Activated naive CD4-positive, alpha-beta T cell treated with anti-CD3 and anti-CD28 coated beads, Interleukin-2, amount 50 U/mL, for 16 hours (primary cell): ENCODE measurements at places on chromosomes 1 and 21.

DNA sequence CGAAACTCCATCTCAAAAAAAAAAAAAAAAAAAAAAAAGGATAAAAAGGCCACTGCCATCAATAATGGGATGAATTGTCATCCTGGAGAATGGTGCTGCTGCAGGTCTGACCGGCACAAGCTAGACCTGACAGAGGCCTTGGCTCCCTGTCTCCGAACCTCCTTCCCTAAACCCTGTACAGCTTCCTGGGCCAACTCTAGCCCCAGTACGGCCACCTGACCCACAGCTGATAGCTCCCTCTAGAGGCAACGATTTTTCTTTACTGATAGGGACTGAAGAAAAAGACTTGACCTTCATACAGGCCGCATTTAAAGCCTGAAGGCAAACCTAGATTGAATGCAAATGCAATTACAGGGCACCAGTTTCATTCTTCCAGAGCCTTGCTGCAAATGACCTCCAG, 30.7 kb downstream of the NOL9 start:
- no peak for DNase-seq

DNA sequence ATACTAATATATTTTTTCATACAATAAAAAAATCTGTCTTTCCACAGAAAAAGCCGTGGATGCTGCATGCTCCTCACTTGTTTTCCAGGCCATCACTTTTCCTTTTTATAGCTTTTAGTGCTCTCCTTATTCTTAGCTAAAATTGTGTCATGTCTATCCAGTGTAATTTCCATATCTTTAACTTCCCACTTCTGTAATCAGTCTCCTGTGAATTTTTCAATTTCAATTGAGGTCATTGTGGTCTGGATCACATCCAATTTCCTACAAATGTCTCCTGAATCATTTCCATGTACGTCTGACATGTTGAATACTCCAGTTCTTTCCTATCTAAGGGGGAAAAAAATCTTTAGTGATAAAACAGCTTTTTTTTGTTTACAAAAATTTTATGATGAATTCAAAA, 838.2 kb upstream of the B3GALT2 start:
- DNase-seq = no peak

DNA sequence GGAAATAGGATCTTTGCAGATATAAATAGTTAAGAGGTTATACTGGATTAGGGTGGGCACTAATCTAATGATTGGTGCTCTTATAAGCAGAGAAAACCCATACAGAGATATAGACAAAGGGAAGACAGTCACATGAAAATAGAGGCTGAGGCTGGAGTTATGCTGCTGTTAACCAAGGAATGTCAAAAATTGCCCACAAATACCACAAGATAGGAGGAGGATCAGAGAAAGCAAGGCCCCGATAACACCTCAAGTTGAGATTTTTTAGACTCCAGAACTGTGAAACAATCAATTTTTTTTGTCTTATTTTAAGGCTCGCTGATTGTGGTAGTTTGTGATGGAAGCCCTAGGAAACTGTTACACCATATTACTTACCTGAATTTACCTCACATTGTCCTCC, 513.2 kb downstream of the COL11A1 start:
- DNase-seq = no peak

- DNase-seq = no peak
Observed at GRCh38 chr1:244030481-244031040, 20.5 kb upstream of the ZBTB18 start.

DNA sequence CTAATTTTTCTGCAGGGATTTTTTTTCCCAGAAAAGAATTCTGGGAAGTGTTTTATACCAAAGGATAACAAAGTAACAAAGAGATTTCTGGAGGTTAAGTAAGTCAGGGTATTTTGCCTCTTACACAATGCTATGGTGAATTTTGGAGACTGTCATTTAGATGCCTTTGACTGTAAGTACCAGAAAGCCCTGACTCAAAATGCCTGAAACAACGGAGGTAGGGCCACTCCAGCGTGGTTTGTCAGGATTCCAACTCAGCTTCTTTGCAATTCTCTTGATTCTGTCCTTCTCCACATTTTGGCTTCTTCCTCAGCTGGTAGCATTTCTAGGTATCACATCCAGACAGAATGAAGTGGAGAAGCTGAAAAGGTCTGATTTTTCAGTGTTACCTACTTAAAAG, 106.5 kb downstream of the UCHL5 start:
- DNase-seq = no peak

DNA sequence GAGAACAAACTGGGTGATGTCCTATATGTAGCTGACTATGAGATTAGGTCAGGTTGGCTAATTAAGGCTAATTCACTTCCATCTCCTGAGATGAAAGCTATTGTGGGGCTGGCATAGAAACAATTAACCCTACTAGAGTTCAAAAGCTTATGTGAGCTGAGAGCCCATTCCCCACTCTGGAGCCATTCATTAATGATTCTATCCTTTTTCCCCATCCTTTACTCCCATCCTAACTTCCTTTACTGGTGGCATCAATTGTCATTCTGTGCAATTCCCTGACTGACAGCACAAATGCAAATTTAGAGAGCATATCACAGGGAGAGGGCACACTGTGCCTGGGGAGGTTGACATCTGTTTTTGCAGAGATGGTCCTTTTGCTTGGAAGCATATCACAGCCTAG, 103.9 kb downstream of the URB2 start:
- no peak for DNase-seq

- DNase-seq = no peak
Observed at GRCh38 chr1:107225706-107226105, 84.9 kb downstream of the NTNG1 start.

DNA sequence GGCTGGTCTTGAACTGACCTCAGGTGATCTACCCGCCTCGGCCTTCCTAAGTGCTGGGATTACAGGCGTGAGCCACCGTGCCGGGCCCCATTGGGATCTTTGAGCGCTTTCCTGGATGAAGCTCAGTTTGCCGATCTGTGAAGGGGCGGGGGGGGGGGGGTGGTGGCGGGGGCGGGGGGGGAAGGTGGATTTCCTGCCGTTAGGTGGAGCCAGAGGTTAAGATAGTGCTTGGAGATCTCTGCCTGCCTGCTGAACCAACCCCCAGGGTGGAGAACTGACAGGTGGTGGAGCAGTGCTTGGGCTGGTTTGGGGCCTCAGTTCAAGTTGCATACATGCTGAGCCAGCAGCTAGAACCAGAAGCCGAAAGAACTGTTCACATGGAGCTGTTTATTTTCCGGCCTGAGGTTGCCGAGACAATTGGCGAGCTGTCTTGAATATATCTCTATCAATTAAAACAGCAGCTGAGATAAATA, 1.7 kb downstream of the TMCC2 start:
- peak; percentile 72 for DNase-seq

DNA sequence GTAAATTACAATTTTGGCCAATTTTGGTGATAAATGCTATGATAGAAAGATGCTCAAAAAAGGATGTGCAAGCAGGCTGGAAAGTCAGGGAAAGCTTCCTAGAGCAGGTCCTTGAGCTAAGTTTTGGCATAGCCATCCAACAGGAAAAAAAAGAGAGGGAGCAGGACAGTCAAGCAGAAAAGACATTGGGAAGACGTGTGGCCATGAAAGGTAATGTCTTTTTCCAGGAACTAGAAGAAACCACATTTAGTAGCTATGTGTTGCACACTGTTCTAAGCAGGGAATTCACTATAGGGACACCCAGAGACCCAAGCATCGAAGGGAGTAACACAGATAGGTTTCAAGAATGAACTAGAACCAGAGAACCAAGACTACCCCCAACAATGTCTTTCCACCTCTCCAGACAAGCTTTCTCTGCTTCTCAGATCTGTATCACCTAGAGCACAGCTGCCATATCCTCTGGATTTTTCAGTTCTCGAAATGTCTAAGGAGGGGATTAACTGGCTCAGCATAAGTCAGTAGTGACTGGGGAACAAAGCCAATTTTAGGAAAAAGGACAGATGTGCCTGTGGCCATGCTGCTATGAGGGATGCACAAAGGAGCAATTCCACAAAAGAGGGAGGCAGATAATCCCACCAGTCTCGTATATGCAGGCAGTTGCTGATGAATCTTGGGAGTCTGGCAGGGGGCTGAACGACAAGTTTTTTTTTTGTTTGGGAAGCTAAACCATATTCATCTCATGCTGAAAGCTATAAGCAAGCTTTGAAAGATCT, 97.1 kb upstream of the DAB1 start:
- no peak for DNase-seq

- no peak for DNase-seq
Observed at GRCh38 chr1:15962176-15962575, 13.7 kb downstream of the ZBTB17 start.

GRCh38 chr1:211632117-211632807, 43.2 kb downstream of the NEK2 start:
- no peak for DNase-seq

DNA sequence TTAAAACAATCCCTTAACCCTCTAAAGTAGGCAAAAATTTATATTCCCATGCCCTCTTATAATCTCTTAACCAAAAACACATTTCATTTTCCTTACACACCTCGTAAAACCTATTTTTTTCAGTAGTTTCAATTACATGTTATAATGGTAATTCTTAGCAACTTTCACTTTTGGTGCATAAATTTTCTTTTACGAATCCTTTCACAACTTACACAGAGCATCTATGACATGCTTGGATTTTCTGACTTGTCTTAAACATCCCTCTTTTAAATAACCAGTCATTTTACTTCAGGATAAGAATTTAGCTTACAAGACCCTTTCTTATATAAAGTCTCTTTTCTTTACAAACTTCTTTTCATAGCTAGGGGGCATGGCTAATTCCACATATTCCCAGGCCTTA, 8.9 kb upstream of the MRPL55 start:
- no peak for DNase-seq

- DNase-seq = no peak
Observed at GRCh38 chr1:8412183-8412831, 94.4 kb downstream of the SLC45A1 start.

- DNase-seq = no peak
Observed at GRCh38 chr1:53361541-53361961, 33.7 kb upstream of the LRP8 start.

DNA sequence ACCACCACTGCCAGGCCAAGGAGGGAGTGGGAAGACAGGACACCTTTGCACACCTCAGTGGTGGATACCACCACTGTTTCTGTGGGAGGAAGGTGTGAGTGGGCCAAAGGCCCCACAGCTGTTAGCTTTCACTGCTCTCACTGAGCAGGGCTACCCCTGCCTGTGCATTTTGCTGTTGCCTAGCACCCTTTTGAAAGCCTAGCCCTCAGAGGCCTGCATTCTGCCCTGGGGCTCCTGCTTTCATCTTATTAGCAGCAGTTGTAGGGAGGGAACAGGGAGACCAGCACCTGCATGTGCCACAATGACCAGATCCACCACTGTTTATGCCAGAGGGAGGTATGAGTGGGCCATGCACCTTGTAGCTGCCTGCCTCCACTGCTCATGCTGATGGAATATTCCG, 110.9 kb upstream of the C21orf91 start:
- DNase-seq = no peak

GRCh38 chr1:21294266-21294989, 4.2 kb upstream of the ECE1 start:
- peak; percentile 85 for DNase-seq

DNA sequence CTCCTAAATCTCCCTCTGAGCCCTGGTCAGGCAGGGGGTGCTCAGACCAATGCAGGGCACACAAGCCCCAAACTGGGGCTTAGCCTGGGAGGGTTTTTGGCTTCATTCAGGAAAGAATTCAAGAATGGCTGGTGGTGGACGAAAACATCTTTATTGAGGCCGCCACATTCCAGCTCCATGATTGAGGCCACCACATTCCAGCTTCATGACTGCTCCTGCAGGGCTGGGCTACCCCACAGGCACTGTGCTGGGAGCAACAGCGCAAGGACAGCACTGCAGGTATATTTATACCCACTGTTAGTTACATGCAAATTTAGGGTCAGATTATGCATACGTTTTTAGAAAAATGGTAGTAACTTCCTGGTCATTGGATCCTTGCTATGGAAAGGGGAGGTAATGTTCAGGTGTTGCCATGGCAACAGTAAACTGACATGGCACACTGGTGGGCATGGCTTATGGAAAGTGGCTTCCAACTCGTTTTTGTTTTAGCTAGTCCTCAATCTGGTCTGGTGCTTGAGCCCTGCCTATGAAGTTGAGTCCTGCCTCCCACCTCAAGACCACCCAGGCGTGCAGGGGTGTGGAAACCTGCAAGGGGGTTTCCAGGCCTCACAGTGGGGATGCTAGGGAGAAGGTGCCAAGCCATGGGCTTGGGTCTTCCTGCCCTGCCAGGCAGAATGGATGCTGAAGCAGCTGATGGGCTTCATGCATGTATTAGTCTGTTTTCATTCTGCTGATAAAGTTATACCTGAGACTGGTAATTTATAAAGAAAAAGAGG, 348.7 kb upstream of the AJAP1 start:
- DNase-seq = no peak

DNA sequence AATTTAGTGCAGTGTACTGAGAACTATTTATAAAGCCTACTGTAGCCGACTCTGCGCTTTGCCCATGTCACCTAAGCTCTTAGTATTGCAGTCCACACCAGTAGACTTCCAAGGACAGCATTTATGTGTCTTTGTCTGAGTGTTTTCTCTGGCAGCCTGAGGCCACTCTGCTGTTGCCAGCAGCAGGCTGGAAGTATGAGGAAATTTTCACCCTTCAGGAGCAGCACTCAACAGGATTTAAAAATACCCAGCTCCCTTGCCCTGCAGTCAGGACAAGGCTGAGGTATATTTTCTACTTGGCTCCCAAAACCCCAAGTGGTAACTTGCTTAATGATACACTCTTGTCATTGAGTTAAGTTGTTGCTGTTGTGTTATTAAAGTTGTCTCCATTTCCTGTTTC, 230.1 kb downstream of the SRGAP2C start:
- DNase-seq = no peak

GRCh38 chr1:186078245-186078644, 296.8 kb downstream of the TPR start:
- DNase-seq = no peak

GRCh38 chr1:83998205-83998497, 781 bp downstream of the TTLL7 start:
- DNase-seq = no peak

- no peak for DNase-seq
Observed at GRCh38 chr1:29532751-29533150, 296.4 kb downstream of the PTPRU start.

- DNase-seq = no peak
Observed at GRCh38 chr1:113433184-113433583, 42.9 kb downstream of the MAGI3 start.

GRCh38 chr1:45103534-45103933, 91.5 kb downstream of the UROD start:
- DNase-seq = no peak

DNA sequence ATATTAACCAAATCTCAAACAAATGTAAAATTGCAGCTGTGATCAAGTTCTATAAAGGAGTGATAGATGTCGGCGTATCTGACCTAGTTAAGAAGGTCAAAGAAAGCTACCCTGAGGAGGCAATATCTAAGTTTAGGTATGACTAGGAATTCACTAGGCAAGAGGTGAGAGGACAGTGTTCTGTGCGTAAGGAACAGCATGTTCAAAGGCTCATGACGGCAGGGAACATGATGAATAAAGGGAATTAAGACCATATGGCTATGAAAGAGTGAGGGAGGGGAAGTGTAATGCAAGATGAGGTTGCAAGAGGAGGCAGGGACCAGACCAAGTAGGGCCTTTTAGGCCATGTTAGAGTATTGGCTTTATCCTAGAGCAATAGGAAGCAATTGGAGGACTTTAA, 8.6 kb downstream of the LIX1L start:
- no peak for DNase-seq

- peak; percentile 25 for DNase-seq
Observed at GRCh38 chr1:117735045-117735992, 129.5 kb downstream of the TENT5C start.

- DNase-seq = no peak
Observed at GRCh38 chr1:90614872-90615271, 102.2 kb downstream of the BARHL2 start.
